PC-9 (cell line): ENCODE measurements at places on chromosomes 6 and 20. TPM values are rescaled to one million over a fixed set of nuclear protein-coding genes. Genes with fewer than 3 reads are reported as not detected.

GRCh38 chr6:164331026-164331425 lies 916.5 kb downstream of the QKI start:
- H3K36me3 ChIP-seq, result no peaks in the 10 kb centered on the region
- H3K4me1 ChIP-seq, result no peaks in the 10 kb centered on the region
- H3K27me3 ChIP-seq, result no peaks in the 10 kb centered on the region

- DNase-seq, result no peak
- no peaks in the 10 kb centered on the region for H3K4me1 ChIP-seq
- no peak overlapping the region for H3K4me3 ChIP-seq
- no peaks in the 10 kb centered on the region for H3K36me3 ChIP-seq
- no peak overlapping the region for H3K27ac ChIP-seq
- H3K27me3 ChIP-seq, result no peaks in the 10 kb centered on the region
These were observed 42.2 kb upstream of the TPD52L1 start for GRCh38 chr6:125111219-125111983.

DNA sequence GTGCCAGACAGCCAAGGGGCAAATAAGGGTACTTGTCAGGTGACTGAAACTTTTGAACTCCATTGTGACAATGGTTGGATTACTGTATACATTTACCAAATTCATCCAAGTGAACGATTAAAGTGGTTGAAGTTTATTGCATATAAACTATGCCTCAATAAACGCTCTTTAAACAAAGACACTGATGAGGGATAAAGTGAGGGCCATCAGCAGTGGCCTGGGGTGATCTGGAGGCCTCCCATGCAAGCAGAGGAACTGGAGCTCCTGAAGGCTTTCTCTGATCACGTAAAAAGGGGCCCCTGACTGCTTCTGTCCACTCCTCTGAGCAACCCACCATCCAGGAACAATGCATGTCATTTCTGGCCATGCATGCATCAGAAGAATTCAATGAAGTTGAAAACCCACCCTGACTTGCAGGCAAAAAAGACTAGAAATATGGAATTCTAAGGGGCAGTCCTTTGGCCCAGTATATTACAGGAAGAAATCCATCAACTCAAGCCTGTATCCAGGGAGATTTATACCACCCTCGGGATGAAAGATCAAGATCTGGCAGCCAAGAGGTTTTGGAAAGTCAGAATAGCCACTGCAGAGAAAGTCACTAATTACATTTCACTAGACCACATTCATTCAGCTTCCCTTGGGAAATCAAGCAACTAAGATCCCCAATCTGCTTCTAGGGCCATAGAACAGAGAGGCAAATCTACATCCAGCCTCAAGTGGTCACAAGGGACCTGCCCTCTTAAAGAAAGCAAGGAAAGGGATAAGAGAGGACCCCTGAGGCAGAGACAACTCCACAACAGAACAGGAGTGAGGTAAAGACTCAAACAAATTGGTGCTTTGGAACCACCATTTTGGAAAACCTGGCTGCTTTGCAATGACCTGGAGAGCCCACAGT lies 31.7 kb upstream of the RAB22A start:
- no peaks in the 10 kb centered on the region for H3K4me1 ChIP-seq
- H3K27me3 ChIP-seq, result no peaks in the 10 kb centered on the region
- H3K36me3 ChIP-seq, result no peaks in the 10 kb centered on the region
- no peak overlapping the region for H3K4me3 ChIP-seq
- H3K27ac ChIP-seq, result no peak overlapping the region

GRCh38 chr6:63963769-63964315 lies 328.2 kb downstream of the PHF3 start:
- no peaks in the 10 kb centered on the region for H3K27me3 ChIP-seq
- H3K4me1 ChIP-seq, result no peaks in the 10 kb centered on the region
- H3K36me3 ChIP-seq, result no peaks in the 10 kb centered on the region
- DNase-seq, result no peak

GRCh38 chr6:156767603-156768467 lies 9.3 kb upstream of the ARID1B start:
- no peaks in the 10 kb centered on the region for H3K36me3 ChIP-seq
- H3K4me3 ChIP-seq, result no peak overlapping the region
- no peaks in the 10 kb centered on the region for H3K4me1 ChIP-seq
- no peak overlapping the region for H3K27ac ChIP-seq
- no peaks in the 10 kb centered on the region for H3K27me3 ChIP-seq

DNA sequence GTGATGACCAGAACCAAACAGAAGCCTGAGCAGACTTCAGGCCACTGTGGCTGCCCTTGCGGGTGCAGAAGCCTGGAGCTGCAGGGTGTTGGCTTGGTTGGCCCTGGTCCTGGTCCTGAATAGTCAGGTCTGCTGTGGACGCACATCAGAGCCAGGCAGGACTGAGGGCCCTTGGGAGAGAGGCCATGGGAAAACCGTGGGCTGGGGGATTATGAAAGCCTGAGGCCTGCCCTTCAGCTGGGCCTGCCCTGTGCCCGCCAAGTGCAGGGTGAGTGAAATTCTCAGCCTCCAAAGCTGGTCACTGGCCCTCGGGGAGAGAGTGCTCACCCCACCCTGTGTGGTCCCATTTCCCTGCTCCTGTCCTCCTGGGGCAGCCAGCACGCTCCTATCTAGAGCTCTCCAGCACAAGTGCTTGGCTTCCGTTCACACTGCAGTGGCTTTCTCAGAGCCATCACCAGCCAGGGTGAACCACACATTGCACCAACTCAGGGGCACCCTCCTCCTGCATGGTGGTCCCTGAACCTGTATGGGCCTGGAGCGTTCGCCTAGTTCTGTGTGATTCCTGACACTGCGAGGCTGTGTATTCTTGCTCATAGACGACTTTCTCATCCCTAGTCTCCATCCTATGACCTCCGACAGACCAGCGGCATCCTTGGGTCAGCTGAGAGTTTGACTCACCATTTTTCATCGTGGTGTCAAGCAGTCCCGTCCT lies 146.1 kb downstream of the TTLL2 start:
- H3K36me3 ChIP-seq, result no peaks in the 10 kb centered on the region
- H3K27ac ChIP-seq, result no peak overlapping the region
- no peak for DNase-seq
- H3K4me3 ChIP-seq, result no peak overlapping the region

DNA sequence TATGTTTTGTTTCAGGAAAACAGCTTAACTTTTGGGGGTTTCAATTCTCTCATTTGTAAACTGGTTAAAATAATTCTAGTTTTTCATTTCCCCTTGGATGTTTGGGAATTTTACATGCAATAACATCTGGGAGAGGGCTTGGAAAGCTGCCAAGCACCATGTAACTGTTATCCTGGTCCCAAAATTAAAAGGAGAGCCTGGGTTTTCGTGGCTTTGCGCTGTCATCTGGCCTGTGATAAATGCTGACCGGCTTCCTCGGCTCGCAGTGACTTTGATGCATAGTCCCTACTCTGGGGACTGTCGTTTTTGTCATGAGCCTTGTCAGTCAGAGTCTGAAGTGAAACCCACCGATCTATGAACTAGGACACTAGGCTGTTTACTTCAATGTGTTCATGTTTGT lies 12.2 kb downstream of the SLC35F1 start:
- peaks cover 9% of the 10 kb centered on the region; the same call in 1 of the 2 replicates for H3K27me3 ChIP-seq
- DNase-seq, result no peak
- no peak overlapping the region for H3K27ac ChIP-seq
- no peaks in the 10 kb centered on the region for H3K4me1 ChIP-seq
- H3K4me3 ChIP-seq, result no peak overlapping the region

GRCh38 chr20:50453533-50454244 lies 56.5 kb upstream of the PTPN1 start:
- DNase-seq, result peak; percentile 47
- no peaks in the 10 kb centered on the region for H3K27me3 ChIP-seq
- H3K4me3 ChIP-seq, result no peak overlapping the region
- peaks cover 23% of the 10 kb centered on the region for H3K4me1 ChIP-seq
- no peak overlapping the region for H3K27ac ChIP-seq
- no peaks in the 10 kb centered on the region for H3K36me3 ChIP-seq

- H3K27me3 ChIP-seq, result no peaks in the 10 kb centered on the region
- no peak overlapping the region for H3K4me3 ChIP-seq
- H3K4me1 ChIP-seq, result no peaks in the 10 kb centered on the region
- no peaks in the 10 kb centered on the region for H3K36me3 ChIP-seq
- no peak overlapping the region for H3K27ac ChIP-seq
- DNase-seq, result no peak
These were observed 117.2 kb downstream of the PDE10A start for GRCh38 chr6:165545806-165546205.

DNA sequence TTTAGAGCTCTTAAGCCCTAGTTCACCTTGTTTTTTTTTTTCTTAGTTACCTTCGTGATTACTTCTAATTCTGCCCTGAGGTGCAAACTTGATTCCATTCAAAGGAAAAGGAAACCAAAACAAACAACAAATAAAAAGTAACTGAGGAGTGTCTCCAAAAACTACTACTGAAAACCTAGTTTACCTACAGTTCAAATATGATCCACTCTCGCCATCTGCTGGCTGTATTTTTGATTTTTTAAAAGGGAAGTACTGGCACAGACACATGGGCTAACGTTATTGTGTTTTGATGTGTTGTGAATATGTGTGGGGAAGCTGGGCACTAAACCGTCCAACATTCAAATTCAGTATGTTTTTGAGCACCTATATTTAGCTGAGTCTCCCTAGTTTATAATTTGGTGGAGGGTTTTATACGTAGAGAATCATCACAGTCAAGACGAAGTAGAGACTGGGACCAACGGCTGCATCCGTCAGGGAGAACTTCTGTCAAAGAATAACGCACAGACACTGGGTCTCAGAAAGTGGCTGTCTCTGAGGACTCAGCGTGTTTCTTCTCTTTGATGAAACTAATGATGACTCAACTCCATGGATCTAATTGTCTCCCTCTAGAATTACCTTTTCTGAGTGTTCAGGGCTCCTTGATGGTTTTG lies 373.5 kb upstream of the BTBD3 start:
- no peaks in the 10 kb centered on the region for H3K36me3 ChIP-seq
- H3K27me3 ChIP-seq, result no peaks in the 10 kb centered on the region
- H3K4me1 ChIP-seq, result peaks cover 13% of the 10 kb centered on the region
- DNase-seq, result peak; percentile 62

GRCh38 chr20:43744966-43745730 lies 18.3 kb upstream of the GTSF1L start:
- no peak for DNase-seq
- H3K4me3 ChIP-seq, result no peak overlapping the region
- no peaks in the 10 kb centered on the region for H3K27me3 ChIP-seq
- no peak overlapping the region for H3K27ac ChIP-seq

DNA sequence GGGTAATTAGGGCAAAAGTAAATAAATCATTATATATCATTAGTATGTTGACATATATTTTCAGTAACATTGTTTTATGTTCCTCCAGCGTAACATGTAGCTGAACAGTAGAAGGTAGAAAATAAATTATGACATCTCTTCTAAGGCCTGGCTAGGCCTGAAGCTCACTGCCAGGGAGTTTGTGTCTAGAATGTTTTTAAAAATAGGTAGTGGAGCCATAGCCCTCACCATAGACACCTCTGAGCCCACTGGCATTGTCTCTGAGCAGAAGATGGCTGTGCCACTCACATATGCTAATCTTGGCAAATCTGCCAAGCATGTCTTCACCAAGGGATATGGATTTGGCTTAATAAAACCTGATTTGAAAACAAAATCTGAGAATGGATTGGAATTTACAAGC lies 21.3 kb downstream of the FUCA2 start:
- no peaks in the 10 kb centered on the region for H3K4me1 ChIP-seq
- H3K4me3 ChIP-seq, result no peak overlapping the region
- peaks cover 9% of the 10 kb centered on the region; the same call in 1 of the 2 replicates for H3K36me3 ChIP-seq
- no peak for DNase-seq
- no peak overlapping the region for H3K27ac ChIP-seq

GRCh38 chr6:11108726-11109125 lies 2.8 kb downstream of the ERVFRD-1 start:
- no peak overlapping the region for H3K27ac ChIP-seq
- H3K27me3 ChIP-seq, result no peaks in the 10 kb centered on the region
- DNase-seq, result no peak

- peaks cover 98% of the 10 kb centered on the region for H3K27me3 ChIP-seq
- H3K27ac ChIP-seq, result no peak within 1 kb of the TSS
- H3K4me3 ChIP-seq, result no peak within 1 kb of the TSS
- H3K4me1 ChIP-seq, result no peaks in the 10 kb centered on the region
- DNase-seq, result no peak
These were observed at the start of gene MAS1 for GRCh38 chr6:159890792-159891191. Gene MAS1, plus strand, starts transcription at chr6:159890988. Its CDS starts 15,968 bp downstream, at chr6:159906956.

DNA sequence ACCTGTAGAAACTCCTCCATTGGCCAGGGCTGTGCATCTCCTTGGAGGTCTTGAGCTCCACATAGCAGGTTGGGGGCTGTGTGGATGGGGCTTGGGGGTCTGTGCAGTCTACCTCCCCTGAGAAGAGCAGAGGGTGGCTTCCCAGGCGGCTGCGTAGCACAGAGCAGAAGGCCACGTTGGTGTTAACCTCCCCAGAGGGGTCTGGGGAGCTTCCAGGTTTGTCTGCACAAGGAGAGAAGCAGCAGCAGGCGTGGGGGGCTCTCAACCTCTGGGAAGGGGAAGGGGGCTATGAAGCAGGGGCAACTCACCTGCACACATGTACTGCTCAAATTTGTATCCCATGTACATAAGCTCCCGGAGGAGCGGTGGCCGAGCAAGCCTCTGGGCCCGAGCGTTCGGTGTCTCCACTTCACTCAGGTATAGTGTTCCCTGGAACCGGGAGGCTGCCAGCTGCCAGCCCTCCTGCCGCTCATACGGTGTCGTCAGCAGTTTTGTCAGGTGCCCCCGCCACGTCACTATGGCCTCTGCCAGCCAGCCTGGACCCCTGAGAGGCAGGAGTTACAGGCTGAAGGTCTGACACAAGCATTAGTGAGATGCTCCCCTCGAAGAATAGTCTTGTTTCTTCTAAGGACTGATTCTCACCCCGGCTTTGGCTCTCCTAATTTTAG lies 1.2 kb downstream of the DXO start:
- DNase-seq, result no peak
- H3K27me3 ChIP-seq, result no peaks in the 10 kb centered on the region
- H3K36me3 ChIP-seq, result 0 out of 2 replicates have a peak, but pooled peaks cover 4% of the 10 kb centered on the region
- H3K27ac ChIP-seq, result peak overlapping the region; percentile 86

DNA sequence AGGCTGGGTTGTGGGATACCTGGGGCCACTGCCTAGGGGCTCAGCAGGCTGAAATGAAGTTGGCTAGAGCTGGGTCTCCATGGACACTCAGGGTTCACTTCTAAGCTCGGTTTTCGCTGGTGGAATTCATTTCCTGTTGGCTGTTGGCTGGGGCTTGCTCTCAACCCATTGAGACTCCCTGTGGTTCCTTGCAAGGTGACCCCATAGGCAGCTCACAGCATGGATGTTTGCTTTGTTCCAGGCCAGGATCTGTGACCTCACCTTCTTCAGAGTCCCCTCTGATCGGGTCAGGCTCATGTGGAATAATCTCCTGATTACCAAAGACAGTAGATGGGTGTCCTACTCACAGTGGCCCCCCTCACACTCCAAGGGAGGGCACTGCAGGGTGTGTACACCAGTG lies 229.3 kb downstream of the QKI start:
- H3K36me3 ChIP-seq, result no peaks in the 10 kb centered on the region
- no peak for DNase-seq
- H3K4me1 ChIP-seq, result no peaks in the 10 kb centered on the region
- H3K27me3 ChIP-seq, result peaks cover 95% of the 10 kb centered on the region
- no peak overlapping the region for H3K4me3 ChIP-seq
- H3K27ac ChIP-seq, result no peak overlapping the region

- H3K4me1 ChIP-seq, result peaks cover 17% of the 10 kb centered on the region
- no peak overlapping the region for H3K4me3 ChIP-seq
- H3K36me3 ChIP-seq, result no peaks in the 10 kb centered on the region
- DNase-seq, result no peak
- H3K27ac ChIP-seq, result no peak overlapping the region
These were observed 34.3 kb upstream of the QKI start for GRCh38 chr6:163380216-163380615.

The CHRNA4 gene
- total RNA-seq, result not detected in 2 replicates

The TRIM10 gene
- total RNA-seq, result not detected in 2 replicates

The FNDC11 gene
- total RNA-seq, result 7.7 and 10.6 TPM in 2 replicates

The THBD gene
- 1.7 and 3.0 TPM in 2 replicates for total RNA-seq

The DDO gene
- 2.0 and 3.6 TPM in 2 replicates for total RNA-seq

The CFAP61 gene
- total RNA-seq, result 1.7 and 2.6 TPM in 2 replicates

The MKKS gene
- 10.2 and 15.2 TPM in 2 replicates for total RNA-seq

The SKIC2 gene
- total RNA-seq, result 67.9 and 86.0 TPM in 2 replicates

The NKAIN2 gene
- 0.25 TPM in 1 of 2 replicates, not detected in the other for total RNA-seq

The C20orf144 gene
- total RNA-seq, result 0.18 and 0.20 TPM in 2 replicates

The MEI4 gene
- total RNA-seq, result not detected in 2 replicates

The C4B gene
- 7.5 and 8.3 TPM in 2 replicates for total RNA-seq

The TCF15 gene
- total RNA-seq, result not detected in 2 replicates
